ENCODE measurements at places on chromosomes 16 and 17.

GRCh38 chr16:15616475-15617165 is 26.3 kb downstream of the MARF1 start:
- DNase-seq: no peak

GRCh38 chr16:17470182-17470907 is 415 bp downstream of the XYLT1 start:
- DNase-seq: peak; percentile 39

- DNase-seq: no peak
These were observed 132.5 kb downstream of the AATF start for GRCh38 chr17:37081287-37081686.

- no peak for DNase-seq
These were observed 728 bp upstream of the NMT1 start for GRCh38 chr17:45060382-45060796.

DNA sequence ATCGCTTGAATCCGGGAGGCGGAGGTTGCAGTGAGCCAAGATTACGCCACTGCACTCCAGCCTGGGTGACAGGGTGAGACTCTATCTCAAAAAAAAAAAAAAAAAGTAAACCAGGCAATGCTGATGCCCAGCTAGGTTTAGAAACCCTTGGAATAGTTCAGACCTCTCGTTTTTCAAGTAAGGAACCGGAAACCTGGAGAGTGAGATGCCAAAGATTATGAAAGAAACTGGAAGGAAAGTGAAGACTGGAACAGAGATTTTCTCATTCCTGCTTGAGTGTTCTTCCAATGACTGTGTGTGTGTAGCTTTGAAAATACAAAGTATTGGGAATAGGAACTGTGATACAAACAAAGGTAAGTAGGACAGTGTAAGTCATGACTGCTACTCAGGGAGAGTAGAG is 35.7 kb downstream of the MYH3 start:
- DNase-seq: no peak

DNA sequence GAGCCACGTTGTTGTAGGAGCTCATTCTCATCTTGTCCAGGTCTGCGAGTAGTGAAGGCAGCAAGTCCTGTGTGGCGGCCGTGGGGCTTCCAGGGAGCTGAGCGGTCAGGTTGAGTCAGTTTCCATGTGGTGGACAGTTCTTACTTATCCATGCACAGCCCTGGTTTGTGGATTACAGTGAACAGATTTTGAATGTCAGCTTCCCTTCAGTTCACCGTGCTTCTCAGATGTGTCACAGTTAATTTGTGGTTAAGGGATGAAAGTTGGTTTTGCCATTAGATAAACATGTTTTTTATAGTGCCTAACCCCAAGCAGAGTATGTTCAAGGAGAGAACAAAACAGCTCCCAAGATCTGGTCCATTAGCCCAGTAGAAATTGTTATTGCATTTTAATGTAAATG is 103.1 kb downstream of the RPTOR start:
- DNase-seq: no peak

All from stimulated activated CD4-positive, alpha-beta T cell treated with anti-CD3 and anti-CD28 coated beads, Interleukin-2, amount 100 ng/mL, for 24 hours (primary cell).